NCI-H187 (cell line): ENCODE measurements at places on chromosomes 4 and X.

- DNase-seq = no peak
Observed at GRCh38 chrX:12360383-12360782, 222.1 kb downstream of the FRMPD4 start.

GRCh38 chrX:76971393-76972376 lies 475.5 kb upstream of the FGF16 start:
- DNase-seq = no peak

- DNase-seq = no peak
Observed at GRCh38 chr4:100872811-100873210, 355.0 kb upstream of the EMCN start.

DNA sequence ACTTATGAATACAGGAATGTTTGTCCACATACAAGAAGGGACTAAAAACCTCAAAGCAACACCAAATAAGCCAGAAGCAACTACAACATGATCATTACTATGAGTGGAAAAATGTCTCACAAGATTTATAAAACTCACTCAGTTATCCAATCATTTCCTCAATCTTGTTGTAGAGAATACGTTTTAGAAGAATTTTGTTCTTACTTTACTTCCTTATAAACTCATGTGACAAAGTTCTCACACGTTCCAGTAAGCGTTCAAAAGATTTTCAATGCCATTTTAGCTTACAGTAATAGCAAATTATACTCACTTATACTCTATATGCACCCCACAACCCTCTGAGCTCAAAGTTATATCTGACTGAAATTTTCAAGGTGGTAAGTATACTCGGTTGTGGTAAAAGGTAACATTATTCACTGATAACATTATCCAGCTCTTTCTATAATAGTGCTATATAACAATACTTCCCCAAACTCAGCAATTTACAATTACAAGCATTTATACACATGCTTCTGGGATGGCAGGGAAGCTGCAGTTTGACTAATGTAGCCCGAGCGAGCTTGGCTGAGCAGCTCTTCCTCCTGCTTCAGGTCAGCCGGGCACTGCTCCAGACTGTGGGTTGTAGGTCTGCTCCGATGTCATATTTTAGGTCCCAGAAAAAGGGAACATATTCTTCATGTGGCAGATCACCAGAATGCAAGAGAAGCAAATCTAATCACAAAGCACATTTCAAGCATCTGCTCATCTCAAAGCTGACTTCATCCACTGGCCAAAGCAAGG lies 226.3 kb downstream of the RCHY1 start:
- no peak for DNase-seq

- DNase-seq = no peak
Observed at GRCh38 chrX:46040001-46040400, 505.2 kb downstream of the ZNF674 start.
